ENCODE measurements at places on chromosomes 11 and 22. TPM values are rescaled to one million over a fixed set of nuclear protein-coding genes. Genes with fewer than 3 reads are reported as not detected.

Gene NPAS4
- total RNA-seq = 1.6 TPM

Gene RAB36
- total RNA-seq = 2.0 TPM

Gene UCP2
- total RNA-seq = 16.2 TPM

Gene CATSPER1
- total RNA-seq = not detected

Gene IL17REL
- total RNA-seq = not detected

Gene ACRV1
- total RNA-seq = not detected

Gene NPTXR
- 4.2 TPM for total RNA-seq

Gene CTR9
- total RNA-seq = 38.3 TPM

Gene KCNJ1
- not detected for total RNA-seq

Gene GAB4
- not detected for total RNA-seq

Gene TANGO2
- total RNA-seq = 13.6 TPM

Gene ASPHD2
- 0.58 TPM for total RNA-seq

Gene GGT5
- total RNA-seq = 3.4 TPM

Gene SLC6A5
- not detected for total RNA-seq

Gene GGTLC3
- total RNA-seq = not detected

All from urinary bladder (tissue), 4 donors.